ENCODE measurements at places on chromosomes 7 and 10.
A peak's percentile ranks its signal among the peaks of the same experiment; 100 is the strongest.

DNA sequence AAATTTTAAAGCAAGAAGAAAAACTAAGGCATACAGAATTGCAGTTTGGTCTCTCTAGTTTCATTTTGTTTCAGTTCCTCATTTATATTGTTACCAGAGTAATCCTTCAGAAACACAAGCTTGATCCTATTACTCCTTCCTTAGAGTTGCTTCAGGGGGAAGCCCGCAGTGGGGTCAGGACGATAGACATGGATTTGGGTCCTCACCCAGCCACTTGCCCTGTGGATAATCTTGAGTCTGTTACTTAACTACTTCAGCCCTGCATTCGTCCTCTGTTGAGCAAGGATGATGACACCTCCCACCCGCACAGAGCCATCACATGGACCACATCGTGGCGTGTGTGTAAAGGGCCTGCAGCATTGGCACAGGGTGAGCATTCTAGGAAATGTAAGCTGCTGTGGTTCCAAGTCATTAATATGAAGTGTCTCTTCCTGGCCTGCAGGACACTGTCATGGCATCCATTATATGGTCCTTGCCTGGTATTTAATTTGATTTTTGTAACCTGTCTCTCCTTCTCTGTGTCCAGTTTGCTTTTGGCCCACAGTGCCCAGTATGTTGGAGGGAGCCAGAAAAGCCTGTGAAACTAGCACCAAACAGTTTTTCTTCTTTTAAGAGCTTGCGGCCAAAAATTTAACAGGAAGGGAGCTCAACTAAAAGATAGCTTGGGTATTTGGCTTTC is 111.2 kb downstream of the EEPD1 start:
- no peak for DNase-seq

- DNase-seq, result no peak
Observed at GRCh38 chr10:119306514-119306951, 99.2 kb downstream of the GRK5 start.

GRCh38 chr10:76106611-76107010 is 675.2 kb downstream of the LRMDA start:
- no peak for DNase-seq

GRCh38 chr7:24958399-24958798 is 21.6 kb downstream of the OSBPL3 start:
- DNase-seq, result no peak

- no peak for DNase-seq
Observed at GRCh38 chr10:97590082-97590747, 694 bp downstream of the C10orf62 start.

GRCh38 chr7:151039850-151040548 is 8.3 kb upstream of the ASIC3 start:
- no peak for DNase-seq

- no peak for DNase-seq
Observed at GRCh38 chr10:43176271-43176670, 38.0 kb downstream of the CSGALNACT2 start.

- DNase-seq, result peak; percentile 81
Observed at GRCh38 chr7:28409716-28410627, 2.3 kb upstream of the CREB5 start.

- DNase-seq, result no peak
Observed at GRCh38 chr10:132590752-132591121, 53.1 kb downstream of the INPP5A start.
